ENCODE measurements at places on chromosomes 3 and 15.
A peak's percentile ranks its signal among the peaks of the same experiment; 100 is the strongest.

- DNase-seq = no peak
These were observed 29.8 kb upstream of the EPHB3 start for GRCh38 chr3:184531626-184532280.

- DNase-seq = no peak
These were observed 34.3 kb downstream of the ST6GAL1 start for GRCh38 chr3:186964616-186965015.

GRCh38 chr3:70247955-70248354 is 64.5 kb downstream of the MDFIC2 start:
- no peak for DNase-seq

- no peak for DNase-seq
These were observed 152.6 kb upstream of the PLSCR5 start for GRCh38 chr3:146757759-146758158.

GRCh38 chr3:29605845-29606244 is 325.0 kb downstream of the RBMS3 start:
- no peak for DNase-seq

DNA sequence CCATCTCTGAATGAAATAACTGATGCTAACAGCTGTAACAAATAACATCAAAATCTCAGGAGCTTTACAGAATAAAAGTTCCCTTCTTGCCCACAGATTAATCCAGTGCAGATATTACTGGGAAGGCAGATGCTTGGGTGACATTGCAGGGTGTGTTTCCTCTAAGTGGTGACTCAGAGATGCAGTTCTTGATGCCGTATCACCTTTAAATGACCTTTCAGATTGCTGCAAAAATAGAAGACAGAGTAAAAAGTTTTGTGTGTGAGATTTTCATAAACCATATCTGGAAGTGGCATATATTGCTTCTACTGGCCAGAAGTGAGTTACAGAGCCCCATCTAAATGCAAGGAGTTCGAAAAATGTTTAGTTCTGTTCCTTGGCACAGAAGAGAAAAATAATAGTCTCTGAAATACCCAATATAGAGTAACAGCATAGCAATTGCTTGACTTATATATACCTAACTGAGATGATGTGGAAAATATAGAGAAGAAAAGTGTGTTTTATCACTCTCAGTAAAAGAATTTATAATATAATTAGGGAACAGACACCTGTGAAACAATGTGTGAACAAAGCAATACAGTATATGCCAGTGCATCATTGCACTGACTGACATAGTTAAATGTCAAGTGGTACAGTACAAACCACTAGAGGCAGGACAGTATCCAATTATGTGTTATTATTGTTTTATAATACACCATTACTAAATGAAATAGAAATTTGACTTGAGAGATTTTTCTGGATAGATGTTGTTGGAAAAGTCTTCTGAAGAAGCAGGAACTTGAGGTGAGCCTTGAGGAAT is 430.7 kb upstream of the CBLB start:
- peak; percentile 35 for DNase-seq

- DNase-seq = no peak
These were observed 328.3 kb upstream of the IL12A start for GRCh38 chr3:159660326-159660725.

DNA sequence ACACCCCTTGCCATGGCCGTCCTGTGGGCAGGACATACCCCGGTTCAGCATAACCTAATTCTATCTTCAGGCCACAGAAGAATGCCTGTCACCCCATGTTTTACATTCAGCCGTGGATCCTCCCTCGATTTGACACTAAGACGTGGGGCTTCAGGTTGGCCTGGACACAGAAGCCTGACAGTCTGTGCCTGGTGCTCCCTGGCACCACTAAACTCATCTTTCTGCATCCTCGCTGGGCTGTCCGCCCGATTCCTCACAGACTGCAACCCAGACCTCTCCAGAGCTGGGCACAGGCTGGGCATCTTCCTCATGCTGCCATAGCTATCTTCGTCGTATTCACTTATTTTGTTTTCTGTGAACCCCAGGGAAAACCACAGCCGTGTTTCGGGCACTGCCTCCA is 117.8 kb upstream of the IQSEC1 start:
- no peak for DNase-seq

GRCh38 chr3:15942936-15943335 is 145.2 kb upstream of the ANKRD28 start:
- no peak for DNase-seq

- DNase-seq = no peak
These were observed 1.4 kb downstream of the PGPEP1L start for GRCh38 chr15:99006146-99006545.

- DNase-seq = no peak
These were observed 726.7 kb upstream of the NR2F2 start for GRCh38 chr15:95603802-95604201.

DNA sequence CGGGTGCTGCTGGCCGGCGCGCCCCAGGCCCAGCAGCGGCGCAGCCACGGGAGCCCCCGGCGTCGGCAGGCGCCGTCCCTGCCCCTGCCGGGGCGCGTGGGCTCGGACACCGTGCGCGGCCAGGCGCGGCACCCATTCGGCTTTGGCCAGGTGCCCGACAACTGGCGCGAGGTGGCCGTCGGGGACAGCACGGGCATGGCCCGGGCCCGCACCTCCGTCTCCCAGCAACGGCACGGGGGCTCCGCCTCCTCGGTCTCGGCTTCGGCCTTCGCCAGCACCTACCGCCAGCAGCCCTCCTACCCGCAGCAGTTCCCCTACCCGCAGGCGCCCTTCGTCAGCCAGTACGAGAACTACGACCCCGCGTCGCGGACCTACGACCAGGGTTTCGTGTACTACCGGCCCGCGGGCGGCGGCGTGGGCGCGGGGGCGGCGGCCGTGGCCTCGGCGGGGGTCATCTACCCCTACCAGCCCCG is 777 bp downstream of the LOXL1 start:
- DNase-seq = peak; percentile 65

DNA sequence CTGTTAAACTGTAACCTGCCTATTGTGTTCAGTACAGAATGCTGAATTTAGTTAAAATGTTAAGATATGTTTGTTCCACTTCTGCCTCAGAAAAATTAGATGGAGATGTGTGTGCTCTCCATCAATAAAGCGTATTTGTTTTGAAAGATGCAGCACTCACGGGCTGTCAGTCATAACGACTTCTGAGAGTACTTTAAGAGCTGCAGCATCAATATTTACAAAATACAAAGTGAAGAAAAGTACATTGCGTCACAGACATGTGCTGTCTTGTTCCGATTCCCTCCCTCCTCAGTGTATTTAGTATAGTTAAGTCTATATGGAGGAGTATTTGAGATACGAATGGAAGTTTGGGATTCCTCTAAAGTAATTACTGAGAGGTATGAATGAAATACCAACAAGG is 166.6 kb downstream of the BBX start:
- no peak for DNase-seq

- peak; percentile 17 for DNase-seq
These were observed 765 bp upstream of the UBE2E2 start for GRCh38 chr3:23202203-23202920.

GRCh38 chr3:29758434-29759322 is 477.8 kb downstream of the RBMS3 start:
- DNase-seq = no peak

- DNase-seq = no peak
These were observed 11.3 kb upstream of the KNL1 start for GRCh38 chr15:40582726-40583246.

DNA sequence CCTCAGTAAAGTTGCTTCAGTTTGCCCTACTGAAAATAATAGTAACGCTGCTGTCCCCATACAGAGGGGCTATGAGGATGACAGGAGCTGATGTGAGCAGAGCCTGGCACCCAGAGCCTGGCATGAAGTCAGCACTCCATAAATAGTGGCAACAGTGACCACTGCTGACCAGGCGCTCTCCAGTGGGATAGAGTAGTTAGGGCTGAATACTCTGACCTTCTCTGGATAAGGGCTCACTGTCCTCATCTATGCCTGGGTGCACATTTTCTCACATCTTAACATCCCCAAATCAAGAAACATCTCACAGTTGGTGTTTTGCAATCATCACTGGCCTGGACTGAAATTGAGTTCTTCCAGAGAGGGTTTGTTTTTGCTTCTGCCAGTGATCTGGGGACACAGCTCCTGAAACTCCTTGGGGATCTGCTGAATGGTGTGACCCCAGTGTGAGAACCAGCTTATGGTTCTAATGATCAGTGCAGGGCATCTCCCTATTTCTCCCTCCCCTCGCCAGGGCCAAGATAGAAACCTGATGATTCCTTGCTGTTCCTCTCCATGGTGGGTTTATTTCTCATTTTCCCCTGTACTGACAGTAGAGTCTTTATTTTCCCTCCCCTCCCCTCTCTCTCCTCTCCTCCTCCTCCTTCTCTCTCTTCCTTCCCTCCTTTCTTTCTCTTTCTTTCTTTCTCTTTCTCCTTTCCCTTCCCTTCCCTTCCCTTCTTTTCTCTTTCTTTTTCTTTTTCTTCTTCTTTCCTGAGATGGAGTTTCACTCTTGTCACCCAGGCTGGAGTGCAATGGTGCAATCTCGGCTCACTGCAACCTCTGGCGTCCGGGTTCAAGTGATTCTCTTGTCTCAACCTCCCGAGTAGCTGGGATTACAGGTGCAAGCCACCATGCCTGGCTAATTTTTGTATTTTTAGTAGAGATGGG is 3.5 kb upstream of the PCSK6 start:
- no peak for DNase-seq

- no peak for DNase-seq
These were observed 4.3 kb downstream of the RYR3 start for GRCh38 chr15:33315044-33315443.

- no peak for DNase-seq
These were observed 773.5 kb downstream of the SQOR start for GRCh38 chr15:46408312-46408711.

DNA sequence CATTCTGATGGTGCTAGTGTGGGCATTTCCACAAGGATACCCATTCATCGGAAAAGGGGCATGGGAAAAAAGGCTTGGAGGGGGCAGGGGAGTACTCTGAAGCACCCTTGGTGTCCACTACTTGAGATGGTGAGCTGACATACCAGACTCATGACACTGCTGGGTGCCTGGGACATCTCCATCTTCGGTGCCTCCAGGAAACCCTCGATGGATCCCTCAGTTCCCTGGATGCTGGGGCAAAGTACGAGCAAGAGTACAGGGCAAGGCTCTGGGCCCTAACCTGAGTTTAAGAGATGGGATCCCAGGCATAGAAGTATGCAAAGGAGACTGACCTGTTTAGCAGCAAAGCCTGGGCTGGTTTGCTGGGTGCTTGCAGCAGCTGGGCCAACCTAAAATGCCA is 5.2 kb upstream of the IP6K1 start:
- no peak for DNase-seq

- DNase-seq = peak; percentile 62
These were observed 43.5 kb downstream of the ACAD9 start for GRCh38 chr3:128922804-128923459.

DNA sequence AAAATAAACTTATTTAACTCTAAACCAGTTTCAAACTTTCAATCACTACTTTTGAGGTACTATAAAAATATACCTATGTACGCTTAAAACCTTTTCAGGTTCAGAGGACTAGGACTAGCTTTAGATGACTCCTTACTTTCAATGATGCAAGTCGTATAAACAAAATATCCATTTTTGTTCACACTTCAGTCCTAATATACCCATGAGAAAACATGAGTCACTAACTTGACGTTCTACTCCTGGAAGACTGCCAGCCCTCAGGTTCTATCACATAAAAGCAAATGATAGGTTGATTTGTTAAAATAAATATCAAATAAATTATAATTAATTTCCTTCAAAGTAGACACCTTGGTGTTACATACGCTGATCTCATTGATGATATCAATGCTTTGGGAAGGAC is 10.6 kb upstream of the P3H2 start:
- no peak for DNase-seq

GRCh38 chr3:158672215-158673176 is at the start of gene LXN:
Gene LXN, minus strand, starts transcription at chr3:158672648. Its CDS starts 170 bp downstream, at chr3:158672478.
- peak; percentile 79 for DNase-seq

DNA sequence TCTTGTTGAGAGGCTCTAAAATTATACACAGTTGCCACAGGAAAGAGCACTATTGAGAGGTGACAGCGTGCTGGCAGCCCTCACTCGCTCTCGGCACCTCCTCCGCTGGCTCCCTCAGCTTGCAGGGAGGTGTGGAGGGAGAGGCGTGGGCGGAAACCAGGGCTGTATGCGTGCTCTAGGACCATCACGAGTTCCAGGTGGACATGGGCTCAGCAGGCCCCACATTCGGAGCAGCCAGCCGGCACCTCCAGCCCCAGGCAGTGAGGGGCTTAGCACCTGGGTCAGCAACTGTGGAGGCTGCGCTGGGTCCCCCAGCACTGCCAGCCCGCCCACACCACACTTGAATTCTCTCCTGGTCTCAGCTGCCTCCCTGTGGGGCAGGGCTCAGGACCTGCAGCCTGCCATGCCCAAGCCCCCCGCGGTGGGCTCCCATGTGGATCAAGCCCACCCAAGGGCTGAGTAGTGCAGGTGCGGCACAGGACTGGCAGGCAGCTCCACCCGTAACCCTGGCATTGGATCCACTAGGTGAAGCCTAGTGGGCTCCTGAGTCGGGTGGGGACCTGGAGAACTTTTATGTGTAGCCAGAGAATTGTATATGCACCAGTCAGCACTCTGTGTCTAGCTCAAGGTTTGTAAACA is 460.6 kb upstream of the ALCAM start:
- DNase-seq = no peak

GRCh38 chr3:52190294-52191074 is 7.5 kb upstream of the ALAS1 start:
- no peak for DNase-seq

DNA sequence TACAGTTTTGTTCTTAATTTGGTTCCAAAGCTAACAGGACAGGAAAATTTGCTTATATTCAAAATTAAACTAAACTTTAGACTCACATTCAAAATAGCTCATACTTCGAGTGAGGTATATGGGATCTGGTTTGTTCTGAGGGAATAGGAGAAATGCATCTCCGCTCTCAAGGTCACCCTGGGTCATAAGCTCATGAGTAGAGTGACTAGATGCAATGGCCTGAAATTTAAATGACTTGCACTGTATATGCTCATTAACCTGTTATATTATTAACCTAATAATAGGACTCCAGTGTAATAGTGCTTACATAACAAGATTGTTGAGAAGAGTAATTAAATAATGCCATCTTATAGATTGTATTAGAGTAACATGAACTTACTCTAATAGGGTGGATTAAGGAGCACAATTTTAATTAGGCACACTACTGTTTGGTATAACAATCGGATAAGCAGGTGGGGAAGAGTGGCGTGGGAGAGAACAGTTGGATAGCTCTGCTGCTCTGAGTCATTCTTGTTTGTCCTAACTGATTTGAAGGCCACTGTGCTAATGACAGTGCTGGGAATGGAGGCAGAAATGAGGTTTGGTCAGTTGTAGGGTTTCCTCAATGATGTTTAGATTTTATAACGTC is 5.2 kb downstream of the NKTR start:
- DNase-seq = no peak

DNA sequence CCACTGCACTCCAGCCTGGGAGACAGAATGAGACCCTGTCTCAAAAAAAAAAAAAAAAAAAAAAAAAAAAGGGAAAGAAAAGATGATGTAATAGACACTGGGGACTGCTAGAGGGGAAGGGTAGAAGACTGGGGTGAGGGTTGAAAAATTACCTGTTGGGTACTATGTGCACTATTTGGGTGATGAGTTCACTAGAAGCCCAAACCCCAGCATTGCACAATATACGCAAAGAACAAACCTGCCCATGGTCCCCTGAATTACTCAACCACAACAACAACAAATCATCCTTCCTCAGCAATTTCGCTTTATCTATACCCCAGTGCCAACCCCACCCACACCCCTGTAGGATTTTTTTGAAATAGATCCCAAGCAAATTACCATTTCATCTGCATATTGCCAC is 13.5 kb downstream of the NIPA1 start:
- DNase-seq = no peak

All from CD4-positive, alpha-beta memory T cell (primary cell).